ENCODE measurements at places on chromosomes 16 and 17.

DNA sequence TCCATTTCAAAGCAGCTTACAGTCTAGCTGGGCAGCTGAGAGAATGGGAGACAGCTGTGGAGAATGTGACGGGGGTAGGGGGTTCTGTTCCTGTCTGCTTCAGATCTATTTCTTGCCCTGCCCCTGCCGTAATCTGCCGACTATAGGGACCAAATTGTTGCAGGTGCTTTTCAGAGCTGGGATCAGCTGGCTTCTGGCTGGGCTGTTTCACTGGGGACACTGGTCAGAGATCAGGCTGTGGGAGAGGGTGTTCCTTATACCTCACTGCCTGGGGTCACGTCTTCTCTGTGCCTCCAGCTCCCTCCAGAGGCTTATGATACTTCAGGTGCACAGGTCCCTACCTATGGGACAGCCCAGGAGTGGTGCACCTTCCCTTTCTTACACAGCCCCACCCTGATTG is 514.9 kb upstream of the GOT2 start:
- no peak for DNase-seq

- DNase-seq, result no peak
These were observed 23.0 kb downstream of the ARHGAP27 start for GRCh38 chr17:45409659-45410076.

- DNase-seq, result no peak
These were observed 5.0 kb downstream of the DUS1L start for GRCh38 chr17:82060614-82061013.

- DNase-seq, result no peak
These were observed 25.6 kb downstream of the SOST start for GRCh38 chr17:43732958-43733357.

DNA sequence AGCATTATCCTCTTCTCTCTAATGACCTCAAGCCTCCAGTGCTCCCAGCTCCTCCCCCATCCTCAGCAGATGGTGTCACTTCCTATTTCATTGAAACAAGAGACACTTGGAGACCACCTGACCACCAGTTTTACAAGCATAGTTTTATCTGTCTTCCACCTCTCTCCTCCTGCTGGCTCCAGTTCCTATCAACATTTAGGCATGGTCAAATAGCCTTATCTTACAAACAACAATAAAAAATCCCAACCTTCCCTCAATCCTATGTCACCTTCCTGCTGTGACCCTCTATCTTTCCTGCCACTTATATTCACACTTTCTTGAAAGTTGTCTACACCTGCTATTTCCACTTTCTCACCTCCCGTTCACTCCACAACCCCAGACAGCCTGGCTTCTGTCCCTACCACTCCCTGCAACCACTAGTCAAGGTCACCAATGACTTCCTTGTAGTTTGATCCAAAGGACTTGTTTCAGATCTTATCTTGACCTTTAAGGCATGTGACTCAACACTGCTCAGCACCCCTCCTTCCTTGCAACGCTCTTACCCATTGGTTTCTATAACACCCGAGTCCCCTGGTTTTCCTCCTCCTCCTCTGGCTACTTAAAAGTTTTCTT is 4.3 kb upstream of the NTN1 start:
- DNase-seq, result no peak

GRCh38 chr16:51151961-51152663 is 1.0 kb upstream of the SALL1 start:
- DNase-seq, result no peak

DNA sequence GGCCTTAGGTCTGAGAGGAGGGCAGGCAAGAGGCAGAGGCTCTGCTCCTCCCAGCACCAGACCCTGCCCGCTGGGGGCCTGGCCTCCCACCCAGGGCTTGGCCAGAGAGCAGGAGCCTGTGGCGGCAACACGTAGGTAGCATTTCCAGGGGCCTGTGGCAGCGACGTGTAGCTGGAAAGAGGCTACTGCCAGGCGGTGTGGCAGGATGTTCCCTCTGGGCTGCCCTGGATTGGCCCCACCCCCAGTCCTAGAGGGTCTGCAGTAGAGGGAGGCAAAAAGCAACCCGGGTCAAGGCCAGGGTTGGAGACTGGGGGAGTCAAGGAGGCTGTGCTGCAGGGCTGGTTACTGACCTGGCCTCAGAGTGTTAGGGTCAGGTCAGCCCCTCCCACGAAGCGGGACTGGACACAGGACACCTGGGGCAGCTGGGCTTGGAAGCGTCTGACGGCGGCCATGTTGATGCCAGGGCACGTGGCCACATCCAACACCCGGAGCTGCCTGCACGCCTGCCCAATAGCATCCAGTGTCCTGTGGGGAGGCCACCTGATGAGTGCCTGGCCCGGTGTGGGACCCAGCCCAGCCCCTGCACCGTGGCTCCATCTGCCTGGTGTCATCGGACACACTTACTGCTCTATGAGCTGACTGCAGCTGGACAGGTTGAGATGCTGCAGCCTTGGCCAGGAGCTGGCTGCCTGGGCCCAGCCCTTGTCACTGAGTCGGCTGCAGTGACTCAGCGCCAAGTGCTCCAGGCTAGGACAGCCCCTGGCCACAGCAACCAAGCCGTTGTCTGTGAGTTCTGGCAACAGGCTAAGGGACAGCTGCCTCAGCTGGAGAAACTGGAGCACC is 8.5 kb downstream of the ELMO3 start:
- DNase-seq, result no peak

- DNase-seq, result no peak
These were observed 309.7 kb downstream of the MAP2K6 start for GRCh38 chr17:69724238-69724637.

DNA sequence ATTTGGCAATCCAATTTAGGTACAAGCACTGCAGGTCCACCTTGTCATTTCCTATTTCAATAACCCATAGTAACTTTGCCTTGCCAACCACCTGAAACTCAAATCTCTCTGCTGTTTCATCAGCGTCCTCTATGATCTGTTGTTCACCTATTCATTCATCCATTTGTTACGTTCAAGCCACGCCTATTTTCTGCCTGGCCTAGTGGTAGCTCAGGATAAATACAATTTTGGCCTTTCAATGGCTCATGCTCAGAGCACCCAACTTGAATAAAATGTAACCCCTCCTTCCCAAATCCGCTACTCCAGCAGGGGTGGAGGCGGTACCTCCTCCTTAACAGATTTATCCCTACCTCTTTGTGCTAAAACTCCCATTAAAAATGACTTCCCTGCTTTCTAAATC is 3.6 kb upstream of the FBXO47 start:
- DNase-seq, result no peak
